ENCODE measurements at places on chromosomes 4 and X. TPM values are rescaled to one million over a fixed set of nuclear protein-coding genes. Genes with fewer than 3 reads are reported as not detected.

GRCh38 chr4:7302781-7303404 is 110.6 kb downstream of the SORCS2 start:
- DNase-seq = no peak

Gene NEXMIF
- total RNA-seq = 2.9 TPM

Gene BTK
- 1.1 TPM for total RNA-seq

GRCh38 chrX:68659385-68659784 is 11.9 kb downstream of the STARD8 start:
- no peak for DNase-seq

GRCh38 chrX:39508300-39508692 is 589.5 kb downstream of the BCOR start:
- DNase-seq = no peak

Gene FAAH2
- total RNA-seq = 1.8 TPM

Gene PNMA6F
- not detected for total RNA-seq

DNA sequence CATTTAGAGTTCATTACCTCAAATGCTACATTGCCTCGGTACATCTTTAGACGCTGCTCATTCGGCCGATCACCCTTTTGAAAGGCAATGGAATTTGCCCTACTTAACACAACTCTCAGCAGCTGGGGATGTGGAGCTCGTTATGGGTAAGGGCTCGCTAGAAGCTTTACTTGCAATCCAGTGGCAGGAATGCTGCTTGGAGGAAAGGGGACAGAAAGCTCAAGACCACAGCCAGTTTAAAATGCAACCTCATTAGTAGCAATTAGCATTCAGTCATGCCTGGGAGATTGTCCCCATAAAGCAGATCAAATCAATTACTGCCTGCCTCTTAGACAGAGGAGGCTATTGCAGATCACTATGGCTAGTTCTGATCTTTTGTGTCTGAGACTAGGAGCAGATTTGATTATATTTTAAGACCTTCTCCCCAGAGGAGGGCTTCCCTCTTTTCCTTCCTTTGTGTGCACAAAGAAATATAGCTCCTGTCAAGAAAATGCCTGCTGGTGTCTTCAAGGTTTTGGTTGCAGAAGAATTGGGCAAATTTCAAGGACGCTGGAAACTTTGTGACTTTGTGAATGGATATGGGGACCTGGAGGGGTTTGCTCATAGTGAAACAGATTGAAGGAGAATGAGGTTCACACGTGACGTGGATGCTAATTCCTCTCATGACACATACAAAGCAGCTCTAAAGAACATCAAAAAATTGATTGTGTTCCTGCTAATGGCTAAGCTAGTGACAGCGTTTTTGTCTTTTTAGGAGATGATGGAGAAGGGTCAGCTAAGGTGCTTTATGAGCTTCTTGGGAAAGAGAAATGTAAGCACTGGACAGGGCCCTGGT is 237.5 kb upstream of the GLRA2 start:
- DNase-seq = no peak

- DNase-seq = no peak
These were observed 54.2 kb downstream of the MND1 start for GRCh38 chr4:153398713-153399112.

Gene XAGE1A
- not detected for total RNA-seq

- no peak for DNase-seq
These were observed 39.1 kb upstream of the UCP1 start for GRCh38 chr4:140607852-140608251.

GRCh38 chr4:1192091-1192492 is 19.7 kb upstream of the SPON2 start:
- no peak for DNase-seq

DNA sequence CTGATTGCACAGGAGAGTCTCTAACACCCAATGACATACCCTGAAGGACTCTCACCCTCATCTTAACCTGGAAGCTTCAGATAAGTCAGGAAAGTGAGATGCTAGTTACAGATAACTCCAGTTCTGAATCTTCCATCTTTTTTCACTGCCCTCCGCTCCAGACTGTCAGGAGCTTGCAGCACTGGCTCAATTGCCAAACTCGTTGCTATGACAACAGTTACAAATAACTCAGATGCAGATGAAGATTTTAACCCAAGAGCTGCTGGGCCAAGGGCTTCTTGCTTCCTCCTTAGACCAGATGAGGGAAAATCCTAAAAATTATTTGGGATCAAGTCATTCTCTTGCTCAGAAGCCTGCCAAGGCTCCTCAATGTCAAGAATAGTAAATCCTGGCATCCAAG is 109.1 kb upstream of the HUWE1 start:
- no peak for DNase-seq

DNA sequence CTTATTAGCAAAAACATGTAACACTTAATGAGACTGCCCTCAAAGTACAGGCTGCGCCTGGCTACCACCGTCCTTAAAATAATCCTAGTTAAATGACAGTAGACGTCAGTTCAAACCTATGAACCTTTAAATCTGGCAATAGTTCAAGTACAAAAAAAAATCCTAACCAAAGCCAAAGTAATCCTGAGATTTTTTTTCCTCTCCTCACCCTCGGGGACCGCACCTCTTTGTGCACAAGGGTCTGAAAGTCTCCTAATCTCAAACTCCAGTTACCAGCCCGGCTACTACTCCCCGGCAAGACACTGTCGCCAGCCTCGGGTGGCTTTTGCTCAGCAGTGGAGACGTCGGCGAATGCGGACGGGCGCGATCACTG is 439 bp downstream of the SEC31A start:
- no peak for DNase-seq

DNA sequence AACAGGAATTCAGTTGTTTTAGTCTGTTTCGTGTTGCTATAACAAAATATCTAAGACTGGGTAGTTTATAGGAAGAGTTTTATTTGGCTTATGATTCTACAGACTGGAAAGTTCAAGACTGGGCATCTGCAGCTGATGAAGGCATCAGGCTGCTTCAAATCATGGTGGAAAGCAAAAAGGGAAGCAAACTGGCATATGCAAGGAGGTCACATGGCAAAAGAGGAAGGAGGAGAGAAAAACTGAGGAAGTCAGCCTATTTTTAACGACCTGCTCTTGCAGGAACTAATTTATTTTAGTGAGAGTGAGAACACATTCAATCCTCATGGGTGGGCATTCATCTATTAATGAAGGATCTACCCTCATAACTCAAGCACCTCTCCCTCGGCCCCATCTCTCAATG is 363.1 kb upstream of the HS3ST1 start:
- DNase-seq = no peak

Gene CITED1
- total RNA-seq = 42.7 TPM

- peak; percentile 0 for DNase-seq
These were observed 2.7 kb upstream of the SRPK3 start for GRCh38 chrX:153778181-153778580.
